ENCODE measurements at places on chromosomes 4 and X.

DNA sequence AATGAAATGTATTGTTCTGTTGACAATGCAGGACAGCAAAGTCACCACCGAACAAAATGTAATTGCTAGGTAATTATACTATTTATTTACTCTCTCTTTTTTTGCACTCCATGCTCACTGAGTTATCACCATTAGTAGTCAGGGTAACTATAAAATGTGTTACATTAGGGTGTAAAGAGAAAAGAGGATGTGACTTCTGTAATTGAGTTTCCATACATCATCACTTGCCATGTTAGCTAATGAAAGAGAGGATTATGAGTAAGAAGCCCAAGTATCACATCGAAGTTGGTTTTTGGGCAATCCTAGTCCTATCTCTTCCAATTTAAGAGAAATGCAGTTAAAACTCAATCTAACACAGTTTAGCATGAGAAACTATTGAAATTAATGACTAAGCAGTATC is 7.6 kb downstream of the ZXDA start:
- DNase-seq, result no peak

- no peak for DNase-seq
These were observed 547.0 kb upstream of the LCORL start for GRCh38 chr4:18568600-18568999.

- DNase-seq, result no peak
These were observed 33.9 kb upstream of the HPF1 start for GRCh38 chr4:169791527-169792156.

- DNase-seq, result no peak
These were observed 60.7 kb downstream of the EFHC2 start for GRCh38 chrX:44282753-44283152.

- DNase-seq, result no peak
These were observed 1.7 kb downstream of the SEC31A start for GRCh38 chr4:82889287-82889686.

DNA sequence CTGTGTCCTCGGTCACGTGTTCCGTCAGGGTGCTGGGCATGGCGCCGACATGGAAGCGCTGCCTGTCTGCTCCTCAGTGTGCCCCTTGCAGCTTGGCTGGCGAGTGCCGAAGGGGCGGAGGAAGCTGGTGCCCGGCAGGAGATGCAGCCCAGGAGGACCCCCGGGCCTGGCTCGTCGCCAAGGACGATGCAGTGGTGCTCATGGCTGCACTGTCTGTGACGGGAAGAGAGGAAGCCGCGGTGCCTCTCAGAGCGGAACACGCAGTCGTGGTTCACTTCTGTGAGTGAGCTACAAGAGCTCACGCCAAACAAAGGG is 38.1 kb downstream of the FGFRL1 start:
- DNase-seq, result no peak

- peak; percentile 72 for DNase-seq
These were observed at the start of gene CCNG2 for GRCh38 chr4:77156912-77157858. TSS of gene CCNG2 (plus strand) at chr4:77157207. CDS start at chr4:77158533, 1,326 bp downstream.

GRCh38 chr4:145435646-145436045 is 46.0 kb upstream of the SMAD1 start:
- DNase-seq, result no peak

- DNase-seq, result no peak
These were observed 422.5 kb downstream of the ZIC3 start for GRCh38 chrX:137988470-137988869.

DNA sequence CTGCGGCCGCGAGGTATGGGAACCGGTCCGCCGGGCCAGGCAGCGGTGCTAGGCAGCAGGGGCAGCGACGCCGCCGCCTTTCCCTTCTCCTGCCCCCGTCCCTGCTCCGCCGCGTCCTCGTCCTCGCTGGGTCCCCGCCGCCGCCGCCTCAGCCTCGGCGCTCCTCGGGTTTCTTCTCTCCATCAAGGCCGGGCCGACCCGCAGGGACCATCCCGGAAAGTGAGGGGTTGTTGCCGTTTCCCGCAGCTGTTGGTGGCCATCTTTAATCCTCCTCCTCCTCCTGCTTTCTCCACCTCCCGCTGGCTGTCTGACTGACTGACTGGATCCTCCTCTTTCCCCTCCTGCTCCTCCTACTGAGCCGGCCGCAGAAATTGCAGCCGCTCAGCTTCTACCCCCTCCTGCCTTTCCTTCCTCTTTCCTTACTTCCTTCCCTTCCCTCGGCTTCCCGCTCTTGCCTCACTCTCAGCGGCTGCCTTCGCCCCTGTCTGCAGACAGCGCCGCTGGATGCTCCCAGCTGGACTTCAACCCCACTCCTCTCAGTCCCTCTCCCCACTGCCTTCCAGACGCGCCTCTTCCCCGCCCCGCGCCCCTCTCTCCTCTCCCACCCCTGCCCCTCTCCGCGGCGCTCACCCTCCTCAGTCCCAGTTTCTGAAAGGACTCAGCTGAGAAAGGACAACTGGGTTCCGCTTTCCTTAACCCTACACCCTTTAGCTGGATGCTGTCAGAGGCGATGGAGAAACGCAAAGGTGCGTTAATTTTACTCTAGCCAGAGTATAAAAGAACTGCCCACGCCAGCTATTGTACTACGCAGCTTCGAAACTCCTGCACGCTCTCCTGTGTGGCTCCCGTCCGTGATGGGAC is at the start of gene WDFY3:
TSS of gene WDFY3 (minus strand) at position 309 of the 861 bp plus-strand sequence. CDS start 106,099 bp downstream, outside the sequence.
- no peak for DNase-seq

GRCh38 chr4:167383291-167383690 is 149.0 kb upstream of the SPOCK3 start:
- DNase-seq, result no peak

GRCh38 chr4:15130441-15130840 is 128.2 kb downstream of the CPEB2 start:
- no peak for DNase-seq

DNA sequence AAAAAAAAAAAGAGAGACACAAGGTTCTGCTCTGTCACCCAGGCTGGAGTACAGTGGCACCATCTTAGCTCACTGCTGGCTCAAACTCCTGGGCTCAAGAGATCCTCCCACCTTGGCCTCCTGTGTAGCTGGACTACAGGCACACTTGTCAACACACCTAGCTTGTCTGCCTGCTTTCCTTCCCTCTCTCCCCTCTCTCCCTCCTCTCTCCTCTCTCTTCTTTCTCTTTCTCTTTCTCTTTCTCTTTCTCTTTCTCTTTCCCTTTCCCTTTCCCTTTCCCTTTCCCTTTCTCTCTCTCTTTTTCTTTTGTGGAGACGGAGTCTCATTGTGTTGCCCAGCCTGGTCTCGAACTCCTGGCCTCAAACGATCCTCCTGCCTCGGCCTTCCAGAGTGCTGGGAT is 132.1 kb downstream of the DIPK2B start:
- no peak for DNase-seq

Measured in stimulated activated CD4-positive, alpha-beta T cell treated with anti-CD3 and anti-CD28 coated beads, TNF-alpha, amount 100 ng/mL, for 24 hours (primary cell).